Activated naive CD4-positive, alpha-beta T cell treated with Interleukin-2 at 50 U/mL for 16 hours (primary cell): ENCODE measurements at places on chromosomes 4 and X.

DNA sequence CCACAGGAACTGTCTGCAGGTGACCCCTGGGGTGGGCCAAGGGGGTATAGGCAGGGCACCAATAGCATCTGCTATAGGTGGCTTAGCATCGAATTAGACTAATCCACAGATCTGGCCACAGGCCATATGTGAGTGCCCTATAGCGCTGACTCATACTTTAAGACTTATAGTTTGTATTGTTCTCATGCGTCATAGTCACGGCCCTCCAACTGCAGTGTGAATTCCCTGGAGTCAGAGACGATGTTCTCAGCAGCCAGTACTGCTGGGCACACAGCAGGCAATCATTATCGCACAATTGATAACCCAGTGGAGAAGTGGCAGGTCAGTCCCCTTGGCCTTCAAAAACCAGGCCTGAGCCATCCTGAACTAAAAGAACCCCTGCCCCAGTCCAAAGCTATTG lies 58.1 kb downstream of the ADGRG2 start:
- DNase-seq, result no peak

DNA sequence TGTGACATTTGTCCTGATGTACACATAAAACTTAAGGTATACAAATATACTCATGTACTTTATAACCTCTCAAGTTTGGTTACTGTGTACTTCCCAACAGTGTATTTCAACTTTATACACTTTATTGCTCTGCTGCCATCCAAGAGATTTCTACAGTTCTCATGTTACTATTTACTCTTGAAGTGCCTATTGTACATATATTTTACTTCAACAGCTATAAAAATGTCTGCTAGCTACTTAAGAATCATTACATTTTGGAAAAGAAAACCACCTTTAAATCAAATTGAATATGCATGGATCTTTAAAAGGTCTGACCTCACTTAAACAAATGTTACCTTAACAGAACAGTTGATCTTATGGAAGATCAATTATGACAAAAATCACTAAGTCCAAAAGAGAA lies 1056.4 kb downstream of the ADGRL3 start:
- no peak for DNase-seq

- DNase-seq, result no peak
These were observed 32.5 kb upstream of the PAQR3 start for GRCh38 chr4:78971776-78972175.

- DNase-seq, result no peak
These were observed 64.8 kb downstream of the GPM6A start for GRCh38 chr4:175747250-175747649.

DNA sequence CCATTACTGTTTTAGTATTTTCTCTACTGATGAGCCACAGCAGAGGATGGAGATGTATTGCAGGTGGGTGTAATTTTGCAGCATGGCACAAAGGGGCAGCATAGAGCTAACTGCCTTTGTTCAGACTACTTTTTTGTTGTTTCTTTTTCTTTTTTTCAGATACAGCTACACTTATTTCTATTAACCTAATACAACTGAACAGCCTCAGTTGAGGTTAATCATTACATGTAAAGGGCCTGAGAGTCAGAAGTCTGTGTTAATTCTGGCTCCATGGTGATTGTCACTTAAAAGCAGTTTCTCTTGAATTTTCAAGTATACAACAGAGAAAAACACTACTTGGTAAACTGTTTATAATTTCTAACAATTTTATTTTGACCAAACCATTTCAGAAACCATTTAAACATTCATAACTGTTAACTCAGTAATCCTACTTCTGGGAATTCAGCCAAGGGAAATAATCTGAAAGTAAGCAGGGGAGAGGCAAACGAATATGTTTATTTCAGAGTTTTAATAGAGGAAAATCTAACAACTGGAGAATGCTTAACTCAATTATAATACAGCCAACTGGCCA lies 13.9 kb upstream of the PPEF2 start:
- no peak for DNase-seq

DNA sequence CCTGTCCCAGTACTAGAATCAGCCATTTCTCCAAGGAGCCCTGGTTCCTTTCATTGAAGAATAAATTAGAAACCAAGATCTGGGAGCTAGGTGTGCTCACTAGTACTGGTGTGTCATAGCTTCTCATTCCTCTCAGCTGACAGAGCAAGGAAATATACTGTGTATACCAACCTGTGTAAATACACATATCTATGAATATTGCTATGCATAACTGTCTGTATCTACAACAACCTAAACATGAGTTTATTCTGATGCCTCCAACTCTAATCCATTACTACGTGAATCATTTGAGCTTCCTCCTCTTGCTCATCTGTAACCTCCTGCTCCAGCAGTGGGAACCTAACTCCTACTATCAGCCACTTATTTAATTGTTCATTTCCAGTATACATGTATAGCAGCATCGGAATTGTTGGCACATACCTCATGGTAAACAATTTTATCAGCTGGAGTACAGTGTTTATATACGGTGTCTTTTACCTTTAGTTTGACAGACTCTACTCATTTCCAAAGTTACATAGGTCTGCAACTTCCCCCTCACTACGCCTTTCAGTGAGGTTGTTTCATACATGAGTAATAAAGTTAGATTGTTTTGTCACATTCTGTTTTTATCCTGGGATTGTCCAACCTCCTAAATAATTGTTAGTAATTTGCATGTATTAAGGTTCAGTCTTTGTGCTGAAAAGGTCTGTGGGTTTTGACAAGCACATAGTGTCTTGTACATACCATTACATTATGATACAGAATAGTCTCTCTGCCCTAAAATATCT lies 7.1 kb upstream of the SCRG1 start:
- DNase-seq, result no peak

- no peak for DNase-seq
These were observed 217.6 kb downstream of the SNCA start for GRCh38 chr4:89619206-89619962.
